ENCODE measurements at places on chromosomes 6 and 20.

GRCh38 chr6:6930223-6930880 lies 177.4 kb upstream of the RREB1 start:
- no peak for DNase-seq

- DNase-seq = peak; percentile 19
Measured at GRCh38 chr20:13105864-13106457, 97.2 kb downstream of the SPTLC3 start.

DNA sequence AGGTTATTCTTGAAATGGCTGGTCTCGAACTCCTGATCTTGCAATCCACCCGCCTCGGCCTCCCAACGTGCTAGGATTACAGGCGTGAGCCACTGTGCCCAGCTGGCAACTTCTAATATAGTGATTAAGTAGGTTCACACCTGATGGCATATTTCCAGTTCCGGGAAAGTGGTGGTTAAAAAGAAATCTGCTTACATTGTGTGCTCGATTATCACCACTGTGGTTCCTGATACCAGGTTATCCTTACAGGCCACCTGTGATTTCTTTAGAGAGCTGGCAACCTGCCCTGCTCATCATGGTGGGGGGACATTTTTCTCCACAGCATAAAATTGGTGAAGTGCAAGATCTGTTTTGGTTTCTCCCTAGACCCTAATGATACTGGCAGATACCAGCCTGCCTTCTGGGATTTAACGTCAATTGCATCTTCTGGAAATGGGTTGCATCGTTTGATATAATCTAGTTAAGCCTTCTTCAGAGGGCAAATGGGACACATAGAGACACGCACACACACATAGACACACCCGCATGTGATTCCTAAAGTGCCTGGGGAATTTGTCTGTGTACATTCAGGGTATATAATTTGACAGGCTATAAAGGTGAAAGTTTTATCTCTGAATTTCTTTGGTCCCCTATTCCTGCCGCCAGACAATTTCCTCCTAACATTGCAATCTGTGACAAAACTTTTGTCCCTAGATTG lies 49.7 kb upstream of the CITED2 start:
- DNase-seq = no peak

GRCh38 chr6:39884696-39885095 lies 49.6 kb downstream of the MOCS1 start:
- no peak for DNase-seq

GRCh38 chr6:163369141-163369540 lies 45.4 kb upstream of the QKI start:
- no peak for DNase-seq

Data from esophagus muscularis mucosa (tissue), 4 donors.